MV-4-11 (cell line): ENCODE measurements at places on chromosomes 3 and 15.

DNA sequence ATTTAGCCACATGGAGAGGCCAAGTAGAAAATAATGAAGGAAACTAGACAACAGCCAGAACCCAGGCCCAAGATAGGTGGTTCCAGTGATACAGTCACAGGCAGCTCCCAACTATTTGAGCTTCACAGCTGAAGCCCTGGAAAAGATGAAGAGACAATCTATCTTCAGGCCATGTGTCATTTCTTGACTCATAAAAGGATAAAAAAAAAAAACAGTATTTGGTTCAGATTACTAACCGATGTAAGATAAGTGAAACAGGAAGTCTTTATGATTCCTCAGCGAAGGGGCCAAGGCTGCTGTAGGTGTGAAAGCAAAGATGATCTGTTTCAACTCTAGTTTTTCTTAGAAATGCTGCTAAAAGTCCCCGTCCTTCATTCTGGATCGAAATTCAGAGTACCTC is 394.6 kb downstream of the ZNF385D start:
- peak; percentile 70 for DNase-seq

DNA sequence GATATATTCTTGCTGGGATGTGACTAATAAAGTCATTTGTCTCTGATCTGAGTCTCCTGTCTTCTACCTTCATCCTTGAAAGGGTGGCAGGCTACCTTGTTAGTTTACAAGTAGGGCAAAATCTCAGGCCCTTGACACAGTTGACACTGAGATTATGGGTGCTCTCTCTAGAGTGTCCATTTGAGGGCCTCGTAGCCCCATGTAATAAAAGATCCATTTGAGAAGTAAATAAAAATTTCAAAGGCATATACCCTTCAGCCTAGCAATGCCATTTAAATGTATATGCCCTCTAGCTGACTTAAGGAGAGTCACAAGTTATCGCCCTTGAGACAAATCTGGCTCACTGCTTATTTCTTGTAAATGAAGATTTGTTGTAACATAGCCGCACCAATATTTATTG is 98.6 kb downstream of the TCF12 start:
- peak; percentile 5 for DNase-seq

DNA sequence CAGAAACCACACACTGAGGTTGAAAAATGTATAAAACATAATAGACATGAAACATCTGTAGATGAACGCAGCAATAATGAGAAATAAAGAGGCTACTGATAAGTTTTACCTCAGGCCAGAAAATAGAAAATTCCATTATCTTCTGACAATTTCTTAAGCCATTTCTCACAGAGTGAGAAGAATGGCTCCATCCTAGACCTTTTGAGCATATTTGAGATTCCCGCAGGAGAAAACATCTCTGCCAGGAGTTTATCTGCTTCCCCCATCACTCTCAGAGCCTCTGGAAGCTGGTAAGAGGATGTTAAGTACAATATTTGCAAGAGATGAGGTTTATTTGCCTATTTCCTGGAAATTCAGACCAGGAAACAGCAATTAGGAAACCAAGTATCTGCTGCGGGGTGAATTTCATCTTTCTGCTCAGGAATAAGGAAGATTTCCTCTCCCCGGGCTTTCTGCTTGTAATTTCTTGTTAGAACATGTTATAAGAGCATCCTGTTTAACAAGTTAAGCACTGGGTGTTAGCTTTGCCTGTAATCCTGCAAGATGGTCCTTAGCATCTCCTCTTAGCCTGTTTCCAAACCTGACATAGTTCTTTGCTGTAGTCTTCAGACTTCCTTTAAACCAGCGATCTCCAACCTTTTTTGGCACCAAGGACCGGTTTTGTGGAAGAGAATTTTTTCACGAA is 54.8 kb downstream of the ATP13A4 start:
- DNase-seq, result no peak

GRCh38 chr3:139204728-139205127 is 139.1 kb upstream of the MRPS22 start:
- DNase-seq, result no peak

- peak; percentile 39 for DNase-seq
These were observed 589 bp downstream of the ANAPC13 start for GRCh38 chr3:134485075-134485717.

DNA sequence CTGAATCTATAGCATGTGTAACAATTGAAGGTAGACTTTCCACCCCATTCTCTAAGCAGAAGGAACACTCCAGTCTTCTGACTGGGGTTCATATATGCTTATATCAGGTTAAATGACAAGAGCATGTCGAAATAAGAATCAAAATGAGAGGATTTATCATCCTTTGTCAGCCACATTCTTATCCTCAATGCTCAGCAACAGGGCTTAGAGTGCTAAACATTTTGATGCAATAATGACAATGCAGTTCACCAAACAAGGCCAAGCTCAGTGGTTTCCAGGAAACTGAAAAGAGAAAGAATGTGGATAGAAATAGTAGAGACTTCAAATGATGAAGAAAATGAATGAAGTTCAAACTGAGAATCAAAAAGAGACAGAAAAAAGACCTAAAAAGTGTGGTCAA is 78.0 kb downstream of the FSIP1 start:
- no peak for DNase-seq

- DNase-seq, result no peak
These were observed 264.0 kb upstream of the NSMCE3 start for GRCh38 chr15:29533647-29534046.

DNA sequence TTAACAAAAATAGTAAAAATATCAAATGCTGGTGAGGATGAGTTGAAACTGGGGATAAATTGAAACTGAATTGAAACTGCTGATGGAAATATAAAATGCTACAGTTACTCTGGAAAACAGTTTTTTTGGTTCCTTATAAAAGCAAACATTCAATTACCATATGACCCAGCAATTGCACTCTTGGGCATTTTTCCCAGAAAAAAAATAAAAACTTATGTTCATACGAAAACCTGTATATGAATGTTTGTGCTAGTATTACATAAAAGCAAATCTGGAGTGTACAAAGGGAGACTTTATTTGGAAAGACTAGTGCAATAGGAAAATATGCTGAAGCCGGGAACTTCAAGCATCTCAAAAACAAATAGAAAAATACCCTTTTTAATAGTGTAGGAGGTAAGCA is 857.9 kb upstream of the CADM2 start:
- no peak for DNase-seq

- peak; percentile 76 for DNase-seq
These were observed 13.5 kb upstream of the GABRR3 start for GRCh38 chr3:98048586-98048985.

GRCh38 chr3:88921986-88922385 is 185.4 kb upstream of the EPHA3 start:
- DNase-seq, result no peak

- no peak for DNase-seq
These were observed 30.9 kb downstream of the IL20RB start for GRCh38 chr3:136988651-136989050.

DNA sequence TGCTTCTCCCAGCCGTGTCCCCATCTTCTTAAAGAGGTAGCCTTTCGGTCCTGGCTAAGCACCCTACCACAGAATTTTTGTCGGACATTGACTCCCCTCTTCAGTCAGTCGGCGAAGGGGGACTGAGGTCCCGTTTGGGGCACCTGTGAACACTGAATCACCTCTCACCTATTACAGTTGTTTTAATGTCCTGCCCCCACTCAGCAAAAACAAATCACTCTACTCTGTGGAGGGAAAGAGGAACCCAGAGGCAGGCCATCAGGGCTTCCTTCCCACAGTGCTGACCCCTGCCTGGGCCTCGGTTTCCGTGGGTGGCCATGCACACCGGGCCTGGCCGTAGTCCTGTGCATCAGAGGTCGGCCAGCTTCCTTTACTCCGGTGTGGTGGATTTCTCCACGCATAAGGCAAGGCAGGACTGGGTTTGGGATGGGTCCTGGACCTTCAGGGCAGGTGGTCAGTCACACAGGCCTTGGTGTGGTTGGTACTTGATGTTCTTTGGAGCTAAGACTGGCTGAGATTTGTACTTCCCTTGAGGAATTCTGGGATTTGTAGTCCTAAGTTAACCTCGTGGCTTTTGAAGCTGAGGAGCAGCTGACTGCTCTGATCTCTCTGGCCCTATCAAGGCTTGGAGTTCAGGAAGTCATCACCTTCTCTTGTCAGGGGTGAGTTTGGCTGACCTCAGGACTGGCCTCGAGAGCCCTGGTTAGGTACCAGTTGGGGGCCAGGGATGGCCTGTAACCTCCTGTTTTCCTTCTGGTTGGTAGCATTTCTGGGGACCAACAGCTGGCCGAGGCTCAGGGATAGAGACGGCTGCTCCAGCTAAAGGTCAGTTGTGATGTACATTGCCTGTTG is 627 bp upstream of the FAM131A start:
- DNase-seq, result no peak

DNA sequence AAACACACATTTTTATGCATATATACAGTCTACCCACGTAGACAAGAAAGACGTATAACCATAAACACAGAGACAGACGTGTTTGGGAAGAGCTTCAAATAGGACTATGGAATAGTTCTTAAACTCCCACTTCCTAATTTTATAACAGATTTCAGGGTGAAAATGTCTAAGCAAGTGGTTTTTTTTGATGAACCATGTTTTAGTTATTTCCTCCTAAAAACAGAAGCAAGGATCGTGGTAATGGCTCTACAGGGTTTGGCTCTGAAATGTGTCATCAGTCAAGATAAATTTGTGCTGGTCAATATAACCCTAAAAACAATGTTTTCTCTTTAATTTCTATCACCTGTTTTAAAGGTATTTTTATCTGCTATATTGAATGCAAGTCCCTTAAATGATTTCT is 58.2 kb downstream of the FMN1 start:
- peak; percentile 76 for DNase-seq

GRCh38 chr3:67461667-67462142 is 192.7 kb downstream of the SUCLG2 start:
- no peak for DNase-seq

GRCh38 chr3:184062637-184063036 is 9.8 kb downstream of the HTR3C start:
- no peak for DNase-seq

- no peak for DNase-seq
These were observed 61.5 kb downstream of the C3orf38 start for GRCh38 chr3:88211096-88211890.

GRCh38 chr3:97765336-97765735 is 778 bp downstream of the ARL6 start:
- no peak for DNase-seq

- no peak for DNase-seq
These were observed 45.8 kb upstream of the FSIP1 start for GRCh38 chr15:39828374-39828931.

GRCh38 chr15:59966262-59966661 is 37.8 kb upstream of the FOXB1 start:
- DNase-seq, result no peak

GRCh38 chr15:27339138-27339537 is 368.2 kb downstream of the GABRG3 start:
- DNase-seq, result no peak

- no peak for DNase-seq
These were observed 84.4 kb downstream of the MYLK start for GRCh38 chr3:123799544-123800361.

DNA sequence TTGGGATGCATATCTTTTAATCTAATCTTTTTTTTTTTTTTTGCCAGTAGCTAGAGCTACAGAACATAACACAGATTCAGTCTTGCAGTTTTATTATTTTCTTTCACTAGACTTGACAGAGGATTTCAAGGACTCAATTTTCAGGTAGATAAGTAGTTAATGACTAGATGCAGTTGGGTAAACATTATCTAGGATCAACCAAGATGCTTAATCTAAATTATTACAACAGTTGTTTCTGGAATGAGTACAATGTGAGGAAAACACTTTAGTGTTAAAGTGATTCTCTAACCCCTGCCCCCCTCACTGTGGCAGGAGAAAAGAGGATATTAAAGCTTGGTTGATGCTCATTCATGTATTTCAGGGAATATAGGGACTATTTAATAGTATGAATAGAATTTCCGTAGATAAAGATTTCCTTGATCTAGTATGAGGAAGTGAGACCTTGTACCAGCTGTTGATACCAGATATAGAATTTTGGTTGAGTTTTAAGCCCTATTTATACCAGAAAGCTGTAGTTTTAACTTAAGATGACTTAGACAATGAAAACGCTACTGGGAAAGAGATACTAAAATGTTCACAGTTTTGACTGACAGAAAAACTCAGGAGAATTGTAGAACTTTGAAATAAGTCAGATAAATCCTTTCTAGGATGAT is 389.0 kb upstream of the C2CD4B start:
- peak; percentile 54 for DNase-seq

GRCh38 chr15:40235201-40235885 is 3.5 kb upstream of the PAK6 start:
- DNase-seq, result peak; percentile 79

- no peak for DNase-seq
These were observed 1359.8 kb downstream of the ZPLD1 start for GRCh38 chr3:103794656-103795055.

DNA sequence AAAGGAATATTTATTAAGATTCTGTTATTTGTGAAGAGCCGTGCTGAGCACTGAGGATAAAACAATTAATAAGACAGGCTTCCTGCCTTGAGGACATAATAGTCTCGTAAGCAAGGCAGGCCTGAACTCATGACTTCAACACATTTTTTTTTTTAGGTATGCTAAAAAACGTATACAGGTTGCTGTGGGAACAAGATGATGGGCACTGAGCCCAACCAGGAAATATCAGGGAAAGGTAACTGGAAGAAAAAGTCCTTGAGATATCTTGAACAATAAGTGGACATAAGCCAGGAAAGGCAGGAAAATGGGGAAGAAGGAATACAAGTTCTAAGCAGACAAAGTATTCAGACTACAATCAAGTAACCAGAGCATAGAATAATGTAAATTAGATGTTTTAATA is 26.1 kb downstream of the CERS3 start:
- no peak for DNase-seq

- DNase-seq, result peak; percentile 99
These were observed 124.7 kb upstream of the RAD18 start for GRCh38 chr3:9087831-9088413.
